ENCODE measurements at places on chromosomes 13 and 19.

GRCh38 chr19:28889941-28890670, 322.8 kb downstream of the UQCRFS1 start:
- DNase-seq = no peak

GRCh38 chr13:66344805-66345517, 885.2 kb downstream of the PCDH9 start:
- no peak for DNase-seq

GRCh38 chr19:36054733-36055686, at the start of gene WDR62:
Gene WDR62 (plus strand): TSS chr19:36054897. CDS start chr19:36054972, 75 bp downstream.
- peak; percentile 94 for DNase-seq

DNA sequence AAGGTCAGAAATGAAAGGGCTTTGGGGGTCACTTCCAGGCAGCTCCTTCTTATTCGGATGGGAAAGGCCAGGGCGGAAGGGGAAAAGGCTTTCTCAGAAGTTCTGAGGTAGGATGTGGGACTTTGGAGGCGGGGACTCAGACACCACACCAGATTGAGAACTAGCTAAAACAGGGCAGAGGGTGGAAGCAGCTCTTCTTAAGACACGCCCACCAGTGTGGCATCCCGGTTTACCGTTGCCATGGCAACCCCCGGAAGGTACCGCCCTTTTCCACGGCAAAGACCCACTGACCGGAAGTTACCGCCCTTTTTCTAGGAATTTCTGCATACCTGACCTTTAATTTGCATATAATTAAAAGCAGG, 3.8 kb upstream of the LILRA5 start:
- DNase-seq = no peak

DNA sequence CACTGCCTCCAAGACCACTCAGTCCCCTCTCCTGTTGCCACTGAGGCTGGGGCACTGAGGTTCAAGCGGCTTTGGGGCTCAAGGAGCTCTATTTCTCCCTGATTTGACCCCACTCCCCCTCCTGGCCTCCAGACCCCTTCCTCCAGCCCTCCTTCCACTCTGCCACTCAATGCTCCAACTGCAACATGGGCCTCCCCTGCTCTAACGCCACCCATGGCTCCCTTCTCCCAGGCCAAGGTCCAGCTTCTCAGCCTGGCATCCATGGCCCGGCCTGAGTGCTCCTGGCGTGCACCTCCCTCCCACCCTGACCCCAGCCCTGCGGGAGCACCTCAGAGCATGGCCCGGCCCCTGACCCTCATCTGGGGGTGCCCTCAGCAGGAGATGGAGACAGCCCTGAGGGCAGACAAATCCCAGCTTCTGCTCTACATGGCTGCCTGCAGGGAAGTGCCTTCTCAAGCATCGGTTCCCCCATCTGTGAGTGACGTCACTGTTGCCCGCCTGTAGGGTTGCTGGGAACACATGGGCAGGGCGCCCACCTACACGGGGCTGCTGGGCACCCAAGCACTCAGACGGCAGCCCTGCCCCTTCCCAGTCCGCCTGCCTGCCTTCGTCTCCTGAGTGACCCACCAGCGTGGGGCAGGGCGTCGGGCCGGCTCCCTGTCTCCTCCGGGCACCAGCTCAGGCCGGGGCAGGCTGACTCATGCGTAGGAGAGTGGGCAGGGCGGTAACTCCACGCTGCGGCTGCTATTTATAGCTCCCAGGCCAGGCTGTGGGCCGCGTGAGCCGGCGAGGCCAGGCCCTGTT, 1.6 kb upstream of the DIRAS1 start:
- no peak for DNase-seq

- no peak for DNase-seq
Observed at GRCh38 chr19:45320997-45321775, 1.5 kb downstream of the CKM start.

DNA sequence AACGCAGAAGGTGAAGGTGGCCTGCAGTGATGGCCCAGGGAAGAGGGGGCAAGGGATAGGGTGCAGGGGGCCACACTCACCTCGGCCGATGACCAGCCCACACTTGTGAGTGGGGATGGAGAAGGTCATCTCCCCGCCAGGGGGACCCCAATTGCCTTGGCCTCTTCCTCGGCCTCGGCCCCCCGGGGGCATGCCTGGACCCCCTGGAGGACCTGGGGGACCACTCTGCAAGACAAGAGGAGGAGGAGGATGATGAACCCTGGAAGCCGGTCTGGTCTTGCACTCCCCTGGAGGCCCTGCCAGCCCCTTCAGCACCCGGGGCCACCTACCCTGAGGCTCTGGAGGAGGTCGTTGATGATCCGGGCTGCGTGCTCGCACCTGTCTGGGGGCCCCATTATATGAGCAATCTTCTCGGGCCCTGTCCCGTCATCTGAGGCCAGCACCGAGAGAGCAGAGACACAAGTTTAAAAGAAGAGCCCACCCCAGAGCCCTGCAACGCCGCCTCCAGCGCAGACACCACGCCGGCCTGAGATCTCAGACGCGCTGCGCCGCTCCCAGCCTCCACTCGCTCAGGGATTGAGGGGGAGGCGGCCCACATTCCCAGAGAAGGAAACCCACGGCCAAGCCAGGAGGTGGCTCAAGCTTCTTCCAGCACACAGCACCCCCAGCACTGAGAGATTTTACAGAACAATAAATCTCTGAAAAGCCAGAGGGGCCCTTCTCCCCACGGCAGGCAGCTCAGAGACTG, 7.8 kb downstream of the KHSRP start:
- DNase-seq = no peak

DNA sequence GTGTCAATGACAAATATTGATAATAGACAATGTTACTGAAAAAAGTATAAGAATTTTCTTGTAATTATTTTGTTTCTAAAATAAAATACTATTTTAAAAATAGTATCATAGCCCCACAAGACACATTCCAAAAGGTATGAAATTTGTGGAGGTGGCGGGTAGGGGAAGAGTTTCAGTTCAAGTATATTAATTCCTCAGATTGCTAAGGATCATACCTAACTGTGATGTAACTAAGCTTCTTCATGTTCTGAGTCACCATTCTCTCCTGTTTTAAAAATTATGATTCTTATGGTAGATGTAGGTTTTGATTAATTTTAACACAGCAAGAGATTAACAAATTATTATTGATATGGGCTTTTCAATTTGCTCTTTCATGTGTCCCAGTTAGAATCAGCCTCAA, 61.3 kb downstream of the MYO16 start:
- no peak for DNase-seq

DNA sequence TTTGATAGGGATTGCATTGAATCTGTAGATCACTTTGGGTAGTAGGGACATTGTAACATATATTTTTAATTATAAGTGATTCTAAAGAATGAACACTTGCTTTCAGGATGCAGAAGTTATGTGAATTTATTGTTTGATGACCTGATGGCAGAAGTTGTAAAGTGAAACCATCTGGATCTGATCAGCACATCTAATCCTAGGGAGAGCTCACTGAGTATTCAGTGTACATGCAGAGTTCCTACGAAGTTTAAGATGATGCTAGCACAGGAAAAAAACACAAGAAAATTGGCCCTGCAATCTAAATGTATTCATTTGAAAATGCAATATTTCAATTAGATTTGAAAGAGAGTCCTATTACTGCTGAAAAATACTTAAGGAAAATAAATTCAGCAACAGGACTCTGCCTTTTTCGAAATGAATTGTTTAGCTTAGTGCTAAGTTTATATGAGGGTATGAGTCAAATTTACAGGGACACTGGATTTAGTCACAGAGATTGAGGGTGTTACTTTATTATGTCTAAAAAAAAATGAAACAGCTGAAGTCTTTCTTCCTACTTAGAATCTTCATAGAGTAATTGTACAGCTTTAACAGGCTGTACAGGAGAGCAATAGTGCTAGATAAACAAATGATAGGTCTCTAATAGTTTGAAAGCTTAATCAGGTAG, 385.7 kb downstream of the DCT start:
- no peak for DNase-seq

DNA sequence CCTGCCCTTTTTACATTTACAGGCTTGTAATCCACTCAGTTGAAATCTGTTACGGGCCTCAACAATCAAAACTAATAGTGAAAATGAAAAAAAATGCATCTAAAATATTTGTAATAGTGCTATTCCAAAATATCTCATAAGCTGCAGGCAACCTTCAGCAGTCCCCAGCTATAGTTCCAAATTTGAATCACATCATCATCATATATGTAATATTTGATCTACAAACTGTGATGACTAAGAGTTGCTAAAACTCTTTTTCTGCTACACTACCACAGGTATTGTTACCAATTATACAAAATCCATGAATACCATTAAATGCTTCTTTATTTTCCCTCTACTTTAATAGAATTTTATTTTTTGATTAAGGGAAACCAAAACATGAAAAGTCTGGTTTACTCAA, 121.4 kb upstream of the RFC3 start:
- no peak for DNase-seq

DNA sequence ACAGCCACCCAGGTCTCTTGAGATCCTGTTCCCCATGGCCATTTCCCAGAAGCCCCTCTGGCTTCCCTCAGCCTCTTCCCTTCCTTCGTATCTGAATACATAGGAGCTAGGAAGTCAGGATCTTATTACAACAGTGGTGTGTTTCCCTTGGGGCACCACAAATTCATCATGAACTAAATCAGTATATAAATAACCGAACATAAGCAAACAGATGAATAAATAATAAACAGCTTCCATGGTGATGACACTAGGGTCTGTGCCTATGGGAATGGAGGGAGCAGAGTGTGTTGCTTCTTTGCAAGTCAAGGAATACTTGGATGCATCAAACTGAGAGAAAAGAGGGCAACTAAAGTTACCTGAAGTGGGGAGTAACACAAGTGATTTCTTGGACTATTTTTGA, 527.6 kb downstream of the LMO7 start:
- no peak for DNase-seq

DNA sequence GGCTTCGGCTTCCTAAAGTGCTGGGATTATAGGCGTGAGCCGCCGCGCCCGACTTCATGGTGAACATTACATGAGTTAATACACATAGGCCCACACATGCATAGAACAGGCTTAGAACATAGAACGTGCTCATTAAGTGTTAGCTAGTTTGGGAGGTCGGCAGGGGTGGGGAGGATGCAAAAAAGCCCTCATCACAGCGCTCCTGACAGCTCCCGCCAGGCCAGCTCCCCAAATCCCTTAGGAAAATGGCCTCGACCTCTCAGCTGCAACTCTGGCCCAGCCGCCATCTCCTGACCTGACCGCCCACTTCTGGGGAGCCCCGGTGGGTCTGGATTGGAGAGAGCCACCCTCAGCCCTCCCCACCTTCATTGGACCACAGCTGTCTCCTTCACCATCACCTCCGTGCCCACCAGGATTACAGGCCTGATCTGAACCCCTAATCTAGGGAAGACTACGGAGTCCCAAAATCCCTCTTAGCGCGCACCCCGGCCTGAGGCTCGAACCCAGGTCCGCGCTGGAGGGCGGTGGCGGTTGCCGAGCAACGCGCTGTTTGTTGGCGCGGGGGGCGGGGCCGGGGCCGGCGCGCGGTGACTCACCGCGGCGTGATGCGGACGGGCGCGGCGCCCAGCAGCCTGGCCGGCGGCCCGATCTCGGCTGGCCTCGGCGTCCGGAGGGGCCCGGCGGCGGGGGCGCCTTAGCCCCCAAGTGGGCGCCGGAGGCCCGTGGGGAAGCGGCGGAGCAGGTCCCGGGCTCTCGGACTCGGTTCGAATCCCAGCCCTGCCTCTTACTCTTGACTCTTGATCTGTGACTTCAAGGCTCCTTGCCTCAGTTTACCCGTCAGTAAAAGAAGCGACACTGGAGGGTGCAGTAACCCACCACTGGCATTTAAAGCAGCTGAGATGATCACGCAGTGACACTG, 26.7 kb upstream of the NANOS3 start:
- DNase-seq = no peak

DNA sequence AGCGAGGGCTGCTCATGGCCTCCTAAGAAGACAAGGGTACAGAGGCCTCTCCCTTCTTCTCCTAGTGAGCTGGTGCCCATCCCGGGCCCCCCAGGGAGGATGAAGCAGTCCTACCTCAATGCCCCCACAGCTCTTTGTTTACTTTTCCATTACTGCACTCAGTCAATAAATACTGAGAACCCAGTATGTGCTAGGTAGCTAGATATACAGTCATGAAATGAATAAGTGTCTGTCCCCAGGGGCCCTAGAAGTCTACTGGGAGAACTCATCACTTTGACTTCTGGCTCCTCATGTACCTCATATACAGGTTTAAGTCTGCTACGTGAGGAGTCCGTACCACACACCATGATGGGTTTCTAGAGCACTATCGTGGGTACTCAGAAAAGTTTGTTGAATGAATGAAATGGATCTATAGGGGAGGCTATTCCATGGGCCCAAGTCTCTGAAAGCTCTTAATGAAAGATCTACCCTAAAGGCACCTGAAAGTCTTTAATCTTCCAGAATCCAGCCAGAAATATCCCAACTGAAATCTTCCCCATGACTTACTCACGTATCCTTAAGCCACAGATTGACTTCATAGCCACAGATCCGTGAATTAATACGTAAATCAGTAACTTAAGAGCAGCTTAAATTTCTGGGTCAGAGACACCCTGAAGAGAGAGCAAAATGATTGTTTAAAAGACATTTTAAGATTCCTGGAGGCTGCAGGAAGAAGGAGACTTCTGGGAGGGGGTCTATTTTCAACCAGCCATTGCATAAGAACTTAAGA, 51.6 kb upstream of the POMP start:
- DNase-seq = no peak

- DNase-seq = no peak
Observed at GRCh38 chr13:25207291-25207810, 35.3 kb upstream of the AMER2 start.

DNA sequence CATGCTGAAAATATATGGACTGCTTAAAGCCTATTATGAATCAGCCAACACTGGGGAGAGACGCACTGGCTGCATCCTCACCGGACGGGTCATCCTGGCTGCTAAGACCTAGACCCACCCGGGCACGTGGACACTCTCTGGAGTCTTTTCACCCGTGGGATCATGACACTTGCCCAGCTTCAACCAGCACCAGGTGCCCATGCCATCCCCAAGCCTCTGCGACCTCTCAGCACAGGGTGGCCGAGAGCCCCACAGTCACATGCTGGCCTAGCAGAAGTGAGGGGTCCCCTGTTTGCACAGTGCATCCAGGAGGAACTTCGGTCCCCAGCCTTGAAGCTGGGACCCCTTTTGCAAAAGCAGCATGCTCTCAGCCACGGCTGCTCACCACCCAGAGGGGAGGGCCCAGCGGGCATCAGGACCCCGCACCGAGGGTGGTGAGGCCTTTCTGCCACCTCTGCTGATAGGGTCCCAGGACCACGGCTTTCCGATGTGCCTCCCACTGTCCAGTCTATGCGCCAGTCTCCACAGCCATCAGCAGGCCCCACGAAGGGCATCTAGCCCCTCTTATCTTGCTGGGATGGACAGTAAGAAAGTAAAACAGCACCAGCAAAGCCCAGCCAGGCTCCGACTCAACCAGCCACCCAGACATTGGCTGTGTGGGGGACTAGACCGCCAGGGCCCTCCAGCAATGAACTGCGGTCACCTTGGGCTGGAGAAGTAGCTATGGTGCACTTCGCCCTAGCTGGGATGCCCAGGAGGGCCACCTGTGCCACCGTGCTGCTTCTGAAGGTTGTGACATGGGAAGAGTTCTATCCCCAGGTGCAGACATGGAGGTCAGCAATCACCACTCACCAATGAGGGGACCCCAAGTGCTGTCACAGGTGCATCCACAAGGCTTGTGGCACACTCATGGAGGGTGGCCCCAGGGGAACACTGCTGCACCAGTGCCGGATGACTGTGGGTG, 73.1 kb downstream of the CEBPG start:
- no peak for DNase-seq

GRCh38 chr19:29404951-29405727, 120.7 kb upstream of the VSTM2B start:
- no peak for DNase-seq
